Fibroblast of lung (primary cell): ENCODE measurements at places on chromosomes 11 and 22.
A peak's percentile ranks its signal among the peaks of the same experiment; 100 is the strongest.

GRCh38 chr22:50576070-50576469 is 2.2 kb downstream of the CPT1B start:
- peak; percentile 56 for DNase-seq

DNA sequence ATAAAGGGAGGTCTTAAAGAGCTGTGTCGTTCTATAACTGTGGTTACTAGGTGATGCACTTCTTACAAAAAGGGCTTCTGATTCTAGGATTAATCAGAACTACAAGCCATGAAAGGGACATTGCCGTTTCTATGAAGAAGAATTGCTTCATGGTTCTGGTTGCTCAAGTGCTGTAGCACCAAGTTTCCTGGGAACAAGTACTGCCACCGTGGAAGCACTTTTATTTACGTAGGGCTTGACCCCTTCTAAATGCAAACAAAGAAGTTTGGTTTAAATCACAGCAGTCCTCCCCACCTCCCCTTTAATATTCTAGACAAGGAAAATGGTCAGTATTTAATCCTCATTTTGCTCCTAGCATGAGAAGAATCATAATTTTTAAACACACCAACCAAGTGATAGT is 9.8 kb downstream of the YAP1 start:
- DNase-seq = peak; percentile 66

DNA sequence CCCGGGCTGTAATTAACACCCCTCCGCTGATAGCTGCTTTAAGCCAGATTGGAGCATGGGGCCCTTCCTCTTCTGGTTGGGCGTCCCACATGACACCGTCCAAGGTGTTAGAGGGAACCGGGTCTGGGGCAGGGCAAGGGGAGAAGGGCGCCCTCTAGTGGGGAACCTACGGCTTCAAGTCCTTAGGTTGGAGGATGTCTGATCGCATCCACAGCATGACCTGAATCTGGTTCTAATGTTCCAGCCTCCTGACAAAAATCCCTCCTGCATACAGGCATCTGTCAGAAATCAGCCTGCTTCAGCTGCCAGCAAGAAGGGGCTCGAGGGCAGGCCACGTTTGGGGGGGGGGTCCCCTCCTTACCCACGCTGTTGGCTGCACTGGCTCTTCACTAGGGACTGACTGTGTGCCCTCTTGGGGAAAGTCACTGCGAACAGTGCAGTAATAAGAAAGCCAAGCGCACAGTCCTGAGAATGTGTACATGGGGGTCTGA is 94.2 kb upstream of the TBCEL start:
- DNase-seq = peak; percentile 46

DNA sequence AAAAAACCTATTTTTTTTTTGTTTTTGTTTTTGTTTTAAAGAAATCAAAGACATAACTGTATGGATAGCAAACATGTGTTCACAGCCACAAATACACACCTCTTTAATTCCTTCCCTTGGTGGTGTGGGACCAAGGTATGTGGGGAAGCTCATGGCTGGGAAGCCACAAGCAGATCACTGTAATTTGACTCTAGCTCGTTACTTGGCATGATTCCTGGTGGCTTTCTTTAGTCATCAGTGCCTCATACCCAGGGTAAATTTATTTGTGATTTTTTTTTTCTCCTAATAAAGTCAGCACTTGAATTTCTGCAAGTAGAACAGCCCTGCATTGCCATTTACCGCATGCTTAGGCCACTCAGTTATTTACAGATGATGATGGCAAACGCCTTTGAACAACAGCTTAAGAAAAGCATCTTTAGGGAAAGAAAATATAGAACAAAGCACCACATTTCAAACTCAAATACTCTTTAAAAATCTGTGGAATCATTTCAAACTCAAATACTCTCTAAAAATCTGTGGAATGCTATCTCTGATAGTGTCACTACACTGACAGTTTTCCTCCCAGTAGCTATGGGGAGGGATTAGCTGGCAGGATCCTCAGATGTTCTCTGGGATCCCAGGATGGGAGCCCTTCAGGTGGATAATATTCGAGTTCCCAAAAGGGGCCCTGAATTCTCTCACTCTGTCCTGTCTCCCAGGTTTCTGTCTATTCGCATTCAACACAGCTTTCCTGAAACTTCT is 687.2 kb downstream of the OPCML start:
- DNase-seq = peak; percentile 98

- DNase-seq = peak; percentile 50
Measured at GRCh38 chr11:6637871-6638270, 17.7 kb downstream of the DCHS1 start.

DNA sequence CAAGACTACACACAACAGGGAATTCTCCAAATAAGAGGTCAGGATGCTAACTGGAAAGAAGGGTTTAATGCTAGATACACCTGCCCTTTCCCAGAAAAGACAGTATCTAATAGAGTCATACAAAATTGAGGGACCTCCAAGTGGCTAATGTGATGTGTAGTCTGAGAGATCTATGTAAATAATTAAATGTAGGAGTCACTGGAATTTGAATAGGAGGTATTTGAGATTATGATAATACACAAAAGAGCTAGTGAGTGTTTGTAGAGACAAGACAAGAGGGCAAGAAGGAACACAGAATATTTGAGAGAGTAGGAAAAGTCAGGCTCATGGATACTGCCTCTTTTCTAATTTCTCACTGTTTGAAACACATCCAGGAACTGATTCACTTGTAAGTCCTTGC is 15.5 kb upstream of the INSC start:
- no peak for DNase-seq

DNA sequence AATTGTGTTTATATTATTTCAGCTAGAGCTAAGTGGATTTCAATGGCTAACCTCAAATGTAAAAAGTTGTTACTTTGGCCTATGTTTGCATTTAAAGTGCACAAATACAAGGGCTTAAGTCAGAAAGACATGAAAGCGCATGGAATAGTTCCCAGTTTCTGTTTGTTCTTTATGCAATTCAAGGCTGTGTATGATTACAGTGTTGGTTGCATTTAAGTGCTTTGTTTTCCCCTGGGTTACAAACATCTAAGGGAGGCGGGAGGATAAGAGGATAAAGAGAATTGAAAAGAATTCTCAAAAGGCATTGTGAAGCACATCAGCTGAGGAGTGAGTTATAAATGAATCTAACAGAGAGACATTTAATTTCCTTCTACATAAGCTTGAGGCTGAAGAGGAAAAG is 453.4 kb downstream of the NTM start:
- DNase-seq = no peak

- no peak for DNase-seq
Measured at GRCh38 chr22:44358709-44359440, 46.1 kb upstream of the SHISAL1 start.
